ENCODE measurements at places on chromosomes 2 and 18. TPM values are rescaled to one million over a fixed set of nuclear protein-coding genes. Genes with fewer than 3 reads are reported as not detected.

Gene KCNG2
- total RNA-seq = not detected

GRCh38 chr18:79942786-79943607 lies 8.5 kb downstream of the SLC66A2 start:
- H3K4me1 ChIP-seq = no peaks in the 10 kb centered on the region
- H3K4me3 ChIP-seq = no peak overlapping the region
- H3K27ac ChIP-seq = no peak overlapping the region
- no peak for DNase-seq
- peaks cover 28% of the 10 kb centered on the region for H3K36me3 ChIP-seq

GRCh38 chr18:5998907-5999306 lies 103.6 kb upstream of the TMEM200C start:
- no peak overlapping the region for H3K27ac ChIP-seq
- no peak overlapping the region for H3K4me3 ChIP-seq
- H3K4me1 ChIP-seq = no peaks in the 10 kb centered on the region
- no peaks in the 10 kb centered on the region for H3K36me3 ChIP-seq
- H3K27me3 ChIP-seq = no peaks in the 10 kb centered on the region

- no peaks in the 10 kb centered on the region for H3K36me3 ChIP-seq
- no peak for DNase-seq
- H3K27ac ChIP-seq = peak overlapping the region; percentile 83
- H3K4me1 ChIP-seq = peaks cover 3% of the 10 kb centered on the region
- no peaks in the 10 kb centered on the region for H3K27me3 ChIP-seq
These were observed 715 bp upstream of the CFAP36 start for GRCh38 chr2:55518841-55519165.

Gene SERPINB10
- not detected for total RNA-seq

Gene GALNT14
- total RNA-seq = not detected

DNA sequence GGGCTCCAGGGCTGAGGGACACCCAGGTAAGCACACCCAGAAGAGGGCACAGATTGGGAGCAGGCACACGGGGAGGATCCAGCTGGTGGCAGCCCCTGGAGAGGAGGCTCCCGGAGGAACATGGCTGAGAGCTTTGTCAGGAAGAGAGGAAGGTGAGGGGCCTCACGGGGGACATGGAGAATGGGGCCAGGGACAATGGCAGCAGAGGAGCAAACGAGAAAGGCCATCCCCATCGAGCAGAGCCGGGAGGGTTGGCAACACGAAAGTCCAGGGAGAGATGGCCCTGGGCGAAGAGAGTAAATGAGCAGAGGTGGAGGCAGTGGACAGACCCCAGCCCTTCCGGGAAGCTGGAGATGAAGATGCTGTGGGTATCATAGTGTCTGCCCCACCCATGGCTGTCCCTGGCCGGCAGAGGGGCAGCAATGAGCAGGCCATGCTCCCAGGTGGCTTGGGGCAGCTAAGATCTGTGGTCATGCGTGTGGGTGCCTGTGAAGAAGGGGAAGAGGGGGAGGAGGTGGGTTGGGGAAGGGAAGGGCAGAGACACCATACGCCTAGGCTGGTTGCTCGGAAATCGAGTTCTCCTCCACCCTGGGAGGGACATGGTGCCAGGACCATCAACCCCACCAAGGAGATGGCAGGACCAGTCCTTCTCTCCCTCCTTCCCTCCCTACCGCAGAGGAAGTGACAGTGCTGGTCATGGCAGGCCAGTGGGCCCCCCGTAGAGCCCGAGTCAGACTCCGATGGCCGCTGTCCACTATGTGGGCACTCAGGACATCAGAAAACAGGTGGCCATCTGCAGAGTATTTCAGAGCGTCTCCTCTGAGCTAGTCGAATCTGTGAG lies 191.7 kb downstream of the NDUFA10 start:
- peaks cover 3% of the 10 kb centered on the region for H3K4me1 ChIP-seq
- DNase-seq = no peak
- H3K27ac ChIP-seq = no peak overlapping the region
- H3K4me3 ChIP-seq = no peak overlapping the region

Gene SLC4A1AP
- total RNA-seq = 26.8 TPM

- no peak overlapping the region for H3K4me3 ChIP-seq
- no peaks in the 10 kb centered on the region for H3K4me1 ChIP-seq
- H3K27ac ChIP-seq = no peak overlapping the region
- H3K36me3 ChIP-seq = no peaks in the 10 kb centered on the region
- DNase-seq = no peak
These were observed 156.3 kb upstream of the NT5C1B start for GRCh38 chr2:18745431-18746272.

- H3K27ac ChIP-seq = no peak overlapping the region
- peaks cover 26% of the 10 kb centered on the region for H3K36me3 ChIP-seq
- H3K27me3 ChIP-seq = no peaks in the 10 kb centered on the region
- H3K4me1 ChIP-seq = no peaks in the 10 kb centered on the region
- no peak for DNase-seq
- no peak overlapping the region for H3K4me3 ChIP-seq
These were observed 36.2 kb downstream of the THADA start for GRCh38 chr2:43559391-43560230.

Gene SERPINB13
- total RNA-seq = not detected

GRCh38 chr18:13587937-13588336 lies 138.4 kb downstream of the FAM210A start:
- no peaks in the 10 kb centered on the region for H3K36me3 ChIP-seq
- H3K27ac ChIP-seq = no peak overlapping the region

Gene IHH
- not detected for total RNA-seq

DNA sequence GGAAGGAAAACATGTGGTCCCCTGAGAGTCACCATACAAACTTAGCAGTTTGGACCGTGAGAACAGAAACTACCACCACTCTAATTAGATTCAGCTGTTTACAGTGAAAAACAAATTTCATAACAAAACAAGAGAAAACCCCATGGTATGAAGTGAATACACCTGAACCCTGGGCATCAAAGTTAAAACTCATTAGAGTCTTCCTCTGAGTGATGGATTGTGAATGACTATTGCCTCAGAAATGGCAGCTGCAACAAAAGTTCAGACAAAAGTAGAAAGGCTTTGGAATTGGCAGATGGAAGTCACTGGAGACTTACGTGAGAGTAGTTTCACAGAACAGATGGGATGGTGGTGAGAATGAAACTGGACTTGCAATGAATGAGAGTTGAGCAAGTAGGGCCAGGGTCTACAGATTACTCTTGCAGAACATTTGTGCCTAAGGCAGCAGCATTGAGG lies 98.0 kb downstream of the AAK1 start:
- no peak overlapping the region for H3K27ac ChIP-seq
- no peak for DNase-seq
- H3K4me3 ChIP-seq = no peak overlapping the region
- peaks cover 5% of the 10 kb centered on the region for H3K36me3 ChIP-seq
- no peaks in the 10 kb centered on the region for H3K27me3 ChIP-seq

All from ascending aorta (tissue), 2 donors.